Stimulated activated CD4-positive, alpha-beta T cell treated with anti-CD3 and anti-CD28 coated beads, Interleukin-2, amount 100 ng/mL, for 24 hours (primary cell): ENCODE measurements at places on chromosomes 7 and 10.

DNA sequence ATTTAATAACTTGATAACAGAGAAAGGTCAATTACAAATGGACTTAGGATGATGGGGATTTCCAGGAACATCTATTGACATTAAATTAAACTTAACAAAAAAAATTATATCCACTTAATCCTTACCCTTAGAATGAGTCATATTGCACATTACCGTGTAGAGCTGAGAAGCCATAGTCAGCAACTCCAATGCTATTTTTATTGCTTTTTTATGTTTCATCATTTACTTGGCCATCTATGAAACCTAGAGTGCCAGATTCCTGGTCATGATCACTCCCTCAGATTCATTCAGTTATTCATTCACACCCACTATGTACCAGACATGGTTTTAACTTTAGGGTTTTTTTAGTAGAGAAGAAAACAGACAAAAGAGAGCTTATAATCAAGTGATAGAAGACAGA is 1180.4 kb downstream of the CNTNAP2 start:
- DNase-seq = no peak

GRCh38 chr10:16116404-16117304 is 256.3 kb upstream of the MINDY3 start:
- no peak for DNase-seq

DNA sequence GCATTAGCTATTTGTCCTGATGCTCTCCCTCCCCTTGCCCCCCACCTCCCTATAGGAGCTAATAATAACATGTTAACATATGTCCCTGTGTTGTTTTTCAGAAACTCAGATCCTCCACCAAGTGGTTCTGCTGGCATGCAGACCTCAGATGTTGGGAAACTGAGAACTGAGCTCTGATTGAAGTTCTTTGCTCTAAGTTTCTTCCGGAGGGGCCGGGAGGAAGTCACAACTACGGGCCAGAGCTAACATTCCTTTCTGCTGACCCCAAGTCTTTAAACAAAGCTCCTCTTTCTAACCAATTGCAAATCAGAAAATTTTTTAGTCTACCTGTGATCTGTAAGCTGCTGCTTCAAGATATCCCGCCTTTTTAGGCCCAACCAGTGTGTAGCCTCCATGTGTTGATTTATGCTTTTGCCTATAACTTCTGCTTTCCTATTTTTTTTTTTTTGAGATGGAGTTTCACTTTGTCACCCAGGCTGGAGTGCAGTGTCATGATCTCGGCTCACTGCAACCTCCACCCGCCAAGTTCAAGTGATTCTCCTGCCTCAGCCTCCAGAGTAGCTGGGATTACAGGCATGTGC is 66.6 kb downstream of the LYZL1 start:
- no peak for DNase-seq

DNA sequence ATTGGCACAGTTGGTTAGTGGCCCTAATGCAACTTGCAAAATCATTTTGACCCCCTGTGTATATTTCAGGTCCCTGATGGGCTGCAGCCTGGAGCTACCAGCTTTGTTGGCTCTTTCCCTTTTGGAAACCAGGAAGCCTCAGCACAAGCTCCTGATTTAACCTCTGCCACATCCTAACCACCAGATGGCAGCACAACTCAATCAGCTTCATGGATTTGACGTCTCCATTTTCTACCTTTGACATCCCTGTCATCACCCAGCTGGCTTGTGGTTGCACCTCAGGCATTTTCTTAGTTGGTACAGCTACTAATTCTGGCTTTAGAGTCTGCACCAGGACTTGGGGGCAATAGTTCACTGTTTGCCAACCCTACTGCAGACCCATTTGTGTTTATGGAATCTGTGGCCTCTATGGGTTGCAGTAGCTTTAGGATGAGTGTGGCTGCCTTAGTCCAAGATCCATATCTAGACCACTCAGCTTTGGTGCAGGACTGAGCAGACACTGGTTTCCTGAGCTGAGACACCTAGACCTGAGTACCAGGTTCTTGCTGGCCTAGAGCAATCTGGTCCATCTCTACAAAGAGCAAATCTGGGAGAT is 456.2 kb downstream of the REEP3 start:
- peak; percentile 9 for DNase-seq

- peak; percentile 74 for DNase-seq
These were observed 732 bp downstream of the FAS start for GRCh38 chr10:88991161-88991898.

DNA sequence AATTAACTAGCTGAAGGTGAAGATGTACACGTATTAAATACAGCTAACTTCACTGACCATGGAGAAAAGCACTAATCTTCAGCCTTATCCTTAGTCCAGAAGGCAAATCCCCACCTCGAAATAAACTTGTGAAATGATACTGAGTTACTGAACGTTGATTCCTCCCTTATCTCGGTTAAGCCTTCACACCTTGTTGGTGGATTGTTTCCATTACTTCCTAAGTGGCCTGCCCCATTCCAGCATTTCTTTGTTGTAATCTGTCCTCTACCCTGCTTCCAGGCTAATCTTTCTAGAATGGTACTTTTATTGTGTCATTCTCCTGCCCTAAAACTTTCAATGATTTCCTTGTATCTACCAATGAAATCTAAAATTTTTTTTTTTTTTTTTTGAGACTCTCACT is 68.6 kb downstream of the BUB3 start:
- DNase-seq = no peak

GRCh38 chr10:100894589-100895294 is 18.0 kb upstream of the SLF2 start:
- DNase-seq = peak; percentile 4

DNA sequence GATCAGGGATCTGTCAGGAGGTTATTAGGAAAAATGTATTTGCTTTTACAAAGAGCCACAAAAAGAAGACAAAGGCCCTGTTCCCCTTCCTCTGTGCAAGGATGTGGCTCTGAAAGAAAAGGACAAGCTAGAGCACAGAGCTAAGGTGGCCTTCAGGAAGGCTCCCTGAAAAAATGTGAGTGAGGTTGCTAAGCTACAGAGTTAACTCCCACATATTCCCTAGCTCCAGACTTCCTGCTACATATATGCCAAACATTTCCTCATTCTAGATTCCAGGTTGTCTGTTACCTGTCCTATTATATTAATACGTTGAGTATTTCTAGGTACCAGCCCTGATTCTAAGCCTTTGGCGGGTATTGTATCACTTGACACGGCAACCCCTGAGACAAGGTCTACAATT is 369.0 kb downstream of the PARD3 start:
- DNase-seq = no peak

DNA sequence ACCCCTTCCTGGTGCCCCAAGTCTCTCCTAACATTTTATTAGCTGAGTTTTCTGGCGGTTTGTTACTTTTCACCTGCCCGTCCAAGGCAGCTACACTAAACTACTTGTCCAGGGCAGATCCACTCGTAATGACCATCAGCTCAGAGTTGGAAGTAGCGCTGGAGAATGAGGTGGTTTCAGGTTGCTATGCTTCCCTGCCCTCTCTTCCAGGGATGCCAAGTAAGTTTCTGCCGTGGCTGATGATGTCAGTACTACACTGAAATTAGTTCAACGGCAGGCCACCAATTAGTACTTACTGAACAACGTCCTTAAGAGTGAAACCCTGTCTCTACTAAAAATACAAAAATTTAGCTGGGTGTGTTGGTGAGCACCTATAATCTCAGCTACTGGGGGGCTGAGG is 55.2 kb downstream of the DIP2C start:
- DNase-seq = no peak

- DNase-seq = no peak
These were observed 168.0 kb downstream of the ZNF438 start for GRCh38 chr10:30863516-30864210.

GRCh38 chr7:143979998-143980397 is 20.1 kb upstream of the OR6B1 start:
- DNase-seq = no peak

DNA sequence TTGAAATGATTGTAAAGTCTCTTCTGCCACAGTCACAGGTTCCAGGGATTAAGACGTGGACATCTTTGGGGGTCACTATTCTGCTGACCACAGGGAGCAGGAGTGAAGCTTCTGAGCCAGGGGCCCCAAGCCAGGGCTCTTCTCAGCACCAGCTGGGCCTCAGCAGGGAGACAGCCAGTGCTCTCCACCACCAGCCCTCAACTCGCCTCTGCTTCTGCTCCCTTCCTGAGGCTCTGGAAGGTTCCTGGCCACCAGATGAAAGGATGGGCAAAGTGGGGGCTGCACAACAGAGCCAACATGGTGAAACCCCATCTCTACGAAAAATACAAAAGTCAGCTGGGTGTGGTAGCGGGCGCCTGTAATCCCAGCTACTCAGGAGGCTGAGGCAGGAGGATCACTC is 11.2 kb upstream of the CRYGN start:
- DNase-seq = no peak

DNA sequence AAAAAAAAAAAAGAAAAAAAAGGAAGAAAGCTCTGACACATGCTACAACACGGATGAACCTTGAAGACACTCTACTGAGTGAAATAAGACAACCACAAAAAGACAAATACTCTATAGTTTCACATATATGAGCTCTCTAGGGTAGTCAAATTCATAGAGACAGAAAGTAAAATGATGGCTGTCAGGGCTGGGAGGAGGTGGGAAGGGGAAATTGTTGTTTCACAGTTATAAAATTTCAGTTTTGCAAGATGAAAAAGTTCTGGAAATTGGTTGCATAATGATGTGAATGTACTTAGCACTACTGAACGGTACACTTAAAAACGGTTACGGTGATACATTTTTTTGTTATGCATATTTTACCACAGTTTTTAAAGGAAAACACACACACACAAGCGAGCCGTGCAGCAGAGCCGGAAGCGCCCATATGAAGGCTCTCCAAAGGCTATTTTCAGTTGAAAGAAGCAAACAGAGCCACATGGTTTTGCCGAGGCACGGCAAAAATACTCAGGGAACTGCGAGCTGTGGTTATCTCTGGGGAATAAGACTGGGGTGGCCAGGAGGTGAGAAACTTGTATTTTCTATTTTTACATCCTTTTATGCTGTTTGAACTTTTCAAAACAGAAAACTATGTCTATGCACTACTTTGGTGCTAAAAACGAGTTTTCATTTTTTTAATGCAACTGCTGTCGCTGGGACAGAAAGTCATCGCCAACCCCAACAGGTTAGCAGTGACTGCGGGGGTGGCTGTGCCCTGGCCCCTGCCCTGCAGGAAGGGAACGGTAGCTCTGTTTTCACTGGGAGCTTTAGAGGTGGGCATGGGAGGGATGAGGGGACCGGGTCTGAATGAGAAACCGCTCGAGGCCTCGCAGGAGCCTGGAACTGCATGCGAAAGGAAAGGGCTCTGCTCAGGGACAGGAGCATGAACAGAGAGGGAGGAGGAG is 132.9 kb downstream of the OAT start:
- DNase-seq = no peak

GRCh38 chr7:151971829-151972228 is 15.6 kb downstream of the GALNTL5 start:
- no peak for DNase-seq

- DNase-seq = no peak
These were observed 83.2 kb upstream of the BAIAP2L1 start for GRCh38 chr7:98483964-98484545.

DNA sequence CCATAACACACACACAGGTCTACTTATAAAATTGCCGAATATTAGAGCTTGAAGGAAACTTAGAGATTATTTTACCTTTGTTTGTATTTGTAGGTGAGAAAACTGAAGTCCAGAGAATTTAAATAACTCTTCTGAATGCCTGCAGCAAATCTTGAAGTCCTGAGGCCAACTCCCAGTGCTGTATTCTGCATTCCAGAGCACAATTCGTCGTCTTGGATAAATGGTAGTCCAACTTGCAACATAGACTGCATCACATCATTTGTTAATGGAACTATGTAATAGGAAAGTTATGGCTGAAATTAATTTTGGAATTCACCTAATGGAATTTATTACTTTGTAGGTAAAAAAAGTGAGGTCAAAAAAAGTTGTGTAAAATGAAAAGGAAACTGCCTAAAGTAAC is 37.3 kb upstream of the SEMA3D start:
- no peak for DNase-seq
